ENCODE measurements at places on chromosomes 2 and 18. TPM values are rescaled to one million over a fixed set of nuclear protein-coding genes. Genes with fewer than 3 reads are reported as not detected.

CRYBA2 gene
- not detected for total RNA-seq

SCTR gene
- 1.2 TPM for total RNA-seq

CCDC142 gene
- 5.6 TPM for total RNA-seq

IKZF2 gene
- 6.8 TPM for total RNA-seq

ALK gene
- total RNA-seq = 0.14 TPM

RPRM gene
- total RNA-seq = not detected

CLASP1 gene
- 60.1 TPM for total RNA-seq

STARD6 gene
- total RNA-seq = not detected

CIB4 gene
- not detected for total RNA-seq

ANKRD30B gene
- not detected for total RNA-seq

MAB21L4 gene
- total RNA-seq = not detected

CHST9 gene
- 2.0 TPM for total RNA-seq

KIF1A gene
- total RNA-seq = 2.0 TPM

MRO gene
- total RNA-seq = 3.8 TPM

SLC38A11 gene
- total RNA-seq = 0.33 TPM

IL18R1 gene
- 1.8 TPM for total RNA-seq

CCDC178 gene
- 0.27 TPM for total RNA-seq

TLX2 gene
- not detected for total RNA-seq

ACMSD gene
- not detected for total RNA-seq

ICOS gene
- total RNA-seq = not detected

THADA gene
- 15.4 TPM for total RNA-seq

SH3BP4 gene
- 9.6 TPM for total RNA-seq

DYSF gene
- 48.2 TPM for total RNA-seq

GALR1 gene
- total RNA-seq = 0.05 TPM

LIMS2 gene
- total RNA-seq = 173 TPM

PRKRA gene
- 48.7 TPM for total RNA-seq

All from left ventricle myocardium inferior (tissue), 1 donor.